ENCODE measurements at places on chromosomes 16 and 17. TPM values are rescaled to one million over a fixed set of nuclear protein-coding genes. Genes with fewer than 3 reads are reported as not detected.

DNA sequence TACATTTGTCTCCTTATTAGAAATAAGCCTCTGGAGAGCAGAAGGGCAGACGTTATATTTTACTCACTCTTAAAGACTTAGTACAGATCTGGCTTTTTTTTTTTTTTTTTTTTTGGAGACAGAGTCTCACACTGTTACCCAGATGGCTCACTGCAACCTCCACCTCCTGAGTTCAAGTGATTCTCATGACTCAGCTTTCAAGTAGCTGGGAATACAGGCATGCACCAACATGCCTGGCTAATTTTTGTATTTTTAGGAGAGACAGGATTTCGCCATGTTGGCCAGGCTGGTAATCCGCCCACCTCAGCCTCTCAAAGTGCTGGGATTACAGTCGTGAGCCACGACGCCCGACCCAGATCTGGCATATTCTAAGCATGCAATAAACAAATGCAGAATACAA lies 36.4 kb upstream of the TMEM97 start:
- DNase-seq = no peak

DNA sequence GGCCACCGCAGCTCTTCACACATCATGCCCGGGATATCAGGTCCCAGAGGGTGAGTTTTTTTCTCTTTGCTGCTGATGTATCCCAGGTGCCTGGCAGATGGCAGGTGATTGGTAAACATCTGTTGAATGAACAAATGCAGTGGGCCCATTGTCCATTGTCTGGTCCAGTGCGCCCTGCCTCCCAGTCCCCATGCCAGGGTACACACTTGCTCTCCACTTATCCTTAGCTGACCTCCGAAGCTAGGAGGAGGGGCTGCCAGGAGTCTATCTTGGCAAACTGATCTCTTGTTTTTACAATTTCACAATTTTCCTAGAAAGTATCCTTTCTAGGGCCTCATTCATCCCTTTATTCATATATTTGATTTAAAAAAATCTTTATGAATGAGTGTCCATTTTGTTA lies 196.0 kb downstream of the RAB11FIP4 start:
- no peak for DNase-seq

GRCh38 chr17:72120642-72121163 lies at the start of gene SOX9:
Gene SOX9 (plus strand): TSS chr17:72121020. CDS start chr17:72121392, 372 bp downstream.
- peak; percentile 94 for DNase-seq

DNA sequence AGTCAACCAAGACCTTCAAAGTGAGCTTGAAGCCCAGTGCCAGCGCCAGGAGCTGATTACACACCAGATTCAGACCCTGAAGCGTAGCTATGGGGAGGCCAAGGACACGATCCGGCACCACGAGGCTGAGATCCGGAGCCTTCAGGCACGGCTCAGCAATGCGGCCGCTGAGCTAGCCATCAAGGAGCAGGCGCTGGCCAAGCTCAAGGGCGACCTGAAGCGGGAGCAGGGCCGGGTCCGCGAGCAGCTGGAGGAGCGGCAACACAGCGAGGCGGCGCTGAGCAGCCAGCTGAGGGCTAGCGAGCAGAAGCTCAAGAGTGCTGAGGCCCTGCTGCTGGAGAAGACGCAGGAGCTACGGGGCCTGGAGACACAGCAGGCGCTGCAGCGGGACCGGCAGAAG lies 42.0 kb downstream of the PLD6 start:
- DNase-seq = no peak

GRCh38 chr16:90046122-90046970 lies 27.1 kb upstream of the DBNDD1 start:
- no peak for DNase-seq

DNA sequence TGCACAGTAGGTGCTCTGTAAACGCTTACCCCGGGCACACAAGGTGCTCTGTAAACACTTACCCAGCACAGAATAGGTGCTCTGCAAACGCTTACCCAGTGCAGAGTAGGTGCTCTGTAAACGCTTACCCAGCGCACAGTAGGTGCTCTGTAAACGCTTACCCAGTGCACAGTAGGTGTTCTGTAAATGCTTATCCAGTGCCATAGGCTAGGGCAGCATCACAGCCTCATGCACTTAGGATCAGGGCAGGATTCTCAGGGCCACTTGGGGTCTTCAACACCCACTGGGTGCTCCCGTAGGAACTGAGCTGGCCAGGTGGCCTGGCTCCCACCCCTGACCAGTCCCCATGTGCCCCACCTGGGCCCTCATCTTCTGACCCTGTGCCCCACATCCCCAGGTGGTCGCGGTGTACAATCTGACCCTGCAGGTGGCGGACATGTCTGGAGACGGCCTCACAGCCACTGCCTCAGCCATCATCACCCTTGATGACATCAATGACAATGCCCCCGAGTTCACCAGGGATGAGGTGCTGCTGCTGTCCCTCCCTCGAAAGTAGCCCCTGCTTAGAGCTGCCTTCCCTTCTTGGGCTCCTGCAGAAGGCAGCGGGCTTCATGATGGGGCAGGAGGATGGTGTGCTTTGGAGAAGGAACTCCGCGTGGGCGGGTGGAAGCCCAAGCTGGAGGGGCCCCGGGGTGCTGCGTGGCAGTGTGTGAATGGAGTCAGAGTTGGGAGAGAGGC lies 13.1 kb downstream of the SLC22A31 start:
- peak; percentile 22 for DNase-seq

- DNase-seq = no peak
These were observed 6.7 kb downstream of the BAHCC1 start for GRCh38 chr17:81401723-81402529.

GRCh38 chr17:50256826-50257618 lies 17.2 kb upstream of the TMEM92 start:
- no peak for DNase-seq

DNA sequence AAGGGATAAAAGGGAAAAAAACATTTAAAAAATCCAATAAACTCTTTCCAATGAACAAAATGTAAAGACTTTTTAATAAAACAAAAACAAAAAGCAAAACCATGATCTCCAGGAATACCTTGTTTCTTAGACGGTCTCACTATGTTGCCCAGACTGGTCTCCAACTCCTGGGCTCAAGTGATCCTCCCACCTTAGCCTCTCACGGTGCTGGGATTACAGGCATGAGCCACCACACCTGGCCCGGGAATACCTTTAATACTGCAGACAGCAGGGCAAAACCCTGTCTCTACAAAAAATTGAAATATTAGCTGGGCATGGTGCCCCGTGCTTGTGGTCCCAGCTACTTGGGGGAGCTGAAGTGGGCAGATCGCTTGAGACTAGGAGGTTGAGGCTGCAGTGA lies 7.9 kb downstream of the RNF43 start:
- DNase-seq = no peak

GRCh38 chr17:78166416-78166815 lies 2.0 kb upstream of the SYNGR2 start:
- no peak for DNase-seq

- peak; percentile 26 for DNase-seq
These were observed 183.2 kb downstream of the C16orf78 start for GRCh38 chr16:49556606-49557446.

- no peak for DNase-seq
These were observed 150.3 kb downstream of the IRX3 start for GRCh38 chr16:54136276-54136625.

GRCh38 chr16:29674188-29674587 lies 4.8 kb upstream of the QPRT start:
- DNase-seq = no peak

- no peak for DNase-seq
These were observed 53.9 kb upstream of the CHMP6 start for GRCh38 chr17:80937462-80938381.

GRCh38 chr16:80468029-80468428 lies 72.8 kb upstream of the DYNLRB2 start:
- no peak for DNase-seq

- peak; percentile 66 for DNase-seq
These were observed 54.4 kb downstream of the PITPNC1 start for GRCh38 chr17:67431249-67432015.

- DNase-seq = no peak
These were observed 10.6 kb downstream of the TRPV2 start for GRCh38 chr17:16425698-16426659.

GRCh38 chr17:27560668-27561067 lies 70.3 kb upstream of the LGALS9 start:
- DNase-seq = no peak

DNA sequence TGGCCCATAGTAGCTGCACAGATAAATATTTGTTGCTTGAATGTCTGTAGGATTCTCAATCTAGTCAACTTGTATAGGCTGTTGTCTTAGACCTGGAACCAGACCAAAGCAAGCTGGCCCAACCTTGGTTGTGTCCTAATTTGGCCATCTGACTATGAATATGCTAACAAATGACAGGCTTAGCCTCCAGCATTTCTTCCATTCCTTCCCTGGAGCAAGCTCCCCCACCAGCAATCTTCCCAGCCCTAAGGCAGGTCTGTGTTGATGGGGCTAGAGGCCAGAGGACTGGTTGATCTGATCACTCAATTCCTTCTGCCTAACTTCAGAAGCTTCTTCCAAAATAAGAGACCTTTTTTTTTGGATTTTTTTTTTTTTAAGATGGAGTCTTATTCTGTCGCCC lies 9.4 kb upstream of the PHOSPHO1 start:
- no peak for DNase-seq

- DNase-seq = no peak
These were observed 12.3 kb upstream of the RAI1 start for GRCh38 chr17:17668775-17669579.

DNA sequence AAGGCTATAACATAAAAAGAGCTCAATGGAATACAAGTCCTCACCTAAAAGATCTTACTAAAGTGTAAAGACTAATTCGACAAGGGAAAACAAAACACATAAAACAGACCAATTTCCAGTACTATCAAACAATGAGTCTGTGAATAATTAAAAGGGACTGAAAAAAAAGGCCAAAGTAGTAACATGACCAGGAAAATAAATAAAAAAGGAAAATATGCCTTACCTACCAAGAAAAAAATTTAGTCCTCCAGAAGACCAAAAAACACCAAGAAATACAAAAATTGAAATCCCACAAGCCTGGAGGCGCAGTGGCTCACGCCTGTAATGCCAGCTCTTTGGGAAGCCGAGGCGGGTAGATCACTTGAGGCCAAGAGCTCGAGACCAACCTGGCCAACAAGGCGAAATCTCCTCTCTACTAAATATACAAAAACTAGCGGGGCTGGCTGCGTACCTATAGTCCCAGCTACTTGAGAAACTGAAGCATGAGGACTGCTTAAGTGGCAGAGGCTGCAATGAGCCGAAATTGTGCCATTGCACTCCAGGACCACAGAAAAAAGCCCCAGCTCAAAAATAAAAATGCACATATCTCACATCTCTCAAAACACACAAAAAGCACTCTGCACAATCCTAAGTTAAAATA lies 60.8 kb downstream of the TEX14 start:
- DNase-seq = no peak

SLC5A11 gene
- total RNA-seq = 0.91 TPM

CKLF gene
- 97.0 TPM for total RNA-seq

KRTAP9-2 gene
- not detected for total RNA-seq

WWOX gene
- 20.4 TPM for total RNA-seq

FA2H gene
- 23.0 TPM for total RNA-seq

DNAH9 gene
- total RNA-seq = not detected

SLFN14 gene
- not detected for total RNA-seq

MLKL gene
- 27.5 TPM for total RNA-seq

CHRNB1 gene
- total RNA-seq = 1.6 TPM

RSKR gene
- 11.1 TPM for total RNA-seq

FZD2 gene
- total RNA-seq = 0.47 TPM

CDH3 gene
- 2.9 TPM for total RNA-seq

TMEM204 gene
- 0.61 TPM for total RNA-seq

PARD6A gene
- 38.1 TPM for total RNA-seq

TNFRSF17 gene
- total RNA-seq = not detected
